Stimulated activated CD8-positive, alpha-beta memory T cell treated with anti-CD3 and anti-CD28 coated beads, Interleukin-4, amount 100 ng/mL, for 4 hours (primary cell): ENCODE measurements at places on chromosomes 6 and 20.

DNA sequence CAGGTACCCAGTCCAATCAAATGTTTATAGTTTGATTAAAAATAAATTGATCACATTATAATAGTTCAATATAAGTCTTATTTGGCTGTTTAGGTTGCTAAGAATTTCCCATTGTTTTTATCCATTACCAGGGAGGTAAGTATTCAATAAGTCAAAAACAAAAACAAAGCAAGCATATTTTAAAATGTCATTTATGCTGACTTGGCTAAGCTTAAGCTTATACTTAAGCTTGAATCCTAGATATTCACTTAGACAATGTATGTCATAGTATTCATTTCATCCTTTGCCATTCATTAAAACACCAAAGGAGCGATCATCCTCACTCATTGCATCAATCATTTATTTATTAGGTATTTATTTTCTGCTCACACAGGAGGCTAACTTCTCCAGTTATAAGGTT is 144.9 kb downstream of the PRL start:
- no peak for DNase-seq

DNA sequence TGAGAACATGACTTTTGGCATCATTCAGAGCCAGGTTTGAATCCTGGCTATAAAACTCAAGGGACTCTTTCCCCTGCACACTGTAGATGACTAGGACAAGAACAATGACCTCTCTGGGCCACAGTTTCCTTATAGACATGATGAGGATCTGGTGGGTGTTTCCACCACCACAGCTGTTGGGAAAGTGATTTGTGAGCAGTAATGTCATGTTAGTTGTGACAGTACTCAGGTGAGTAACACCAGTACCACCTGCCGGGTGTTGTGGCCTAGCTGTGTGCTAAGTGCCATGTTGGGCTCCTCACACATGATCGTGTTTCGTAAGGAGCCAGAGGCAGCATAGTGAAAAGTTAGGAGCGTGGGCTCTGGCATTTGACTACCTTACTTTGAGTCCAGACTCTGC is 24.1 kb downstream of the HM13 start:
- no peak for DNase-seq

DNA sequence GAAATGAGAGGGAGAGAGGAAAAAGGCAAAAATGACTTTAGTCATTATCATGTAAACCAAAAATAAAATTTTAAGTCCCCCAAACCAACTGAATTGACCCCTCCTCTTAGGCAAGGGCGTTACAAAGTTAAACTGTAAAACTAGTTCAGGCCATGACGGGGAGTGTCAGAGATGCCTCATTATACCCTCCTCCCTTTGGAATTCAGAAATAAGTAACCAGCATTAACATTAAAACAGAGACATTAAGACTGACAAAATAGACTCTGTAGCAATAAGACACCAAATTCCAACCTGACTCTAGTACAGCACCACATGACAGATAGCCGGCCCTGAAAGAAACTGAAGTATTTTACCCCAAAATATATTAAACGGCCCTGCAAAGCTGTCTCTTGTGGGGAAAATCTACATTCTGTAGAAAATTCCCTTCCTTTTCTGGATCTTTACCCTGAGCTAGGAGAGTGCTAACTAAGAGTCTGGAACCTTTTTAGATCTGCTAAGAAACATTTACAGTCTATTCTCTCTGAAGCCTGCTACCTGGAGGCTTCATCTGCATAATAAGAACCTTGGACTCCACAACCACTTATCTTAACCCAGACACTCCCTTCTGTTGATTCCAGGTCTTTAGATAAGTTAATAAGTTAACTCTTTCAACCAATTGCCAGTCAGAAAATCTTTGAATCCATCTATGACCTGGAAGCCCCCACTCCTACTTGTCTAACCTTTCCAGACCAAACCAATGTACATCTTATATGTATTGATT is 150.7 kb downstream of the PKHD1 start:
- no peak for DNase-seq

- DNase-seq: no peak
Measured at GRCh38 chr20:911882-912600, 4.1 kb downstream of the ANGPT4 start.

DNA sequence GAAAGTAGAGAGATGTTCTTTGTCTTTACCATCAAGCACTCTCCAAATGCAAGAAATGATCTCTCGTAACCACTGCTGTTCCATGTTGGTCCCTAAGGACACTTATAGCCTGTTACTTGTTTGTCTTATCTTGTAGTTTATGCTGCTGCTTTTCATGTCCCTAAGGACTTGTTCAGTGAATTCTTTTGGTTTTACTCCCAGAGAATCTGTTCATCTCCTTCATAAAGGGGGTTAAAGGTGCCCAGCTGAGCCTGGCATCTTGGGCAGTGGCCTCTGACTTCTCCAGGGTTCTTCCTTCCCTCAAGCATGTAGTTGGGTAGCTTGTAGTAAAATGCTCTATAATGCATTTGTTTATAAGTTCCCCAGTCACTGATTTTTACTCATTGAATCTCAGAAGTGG is 864 bp upstream of the PKIG start:
- DNase-seq: no peak

DNA sequence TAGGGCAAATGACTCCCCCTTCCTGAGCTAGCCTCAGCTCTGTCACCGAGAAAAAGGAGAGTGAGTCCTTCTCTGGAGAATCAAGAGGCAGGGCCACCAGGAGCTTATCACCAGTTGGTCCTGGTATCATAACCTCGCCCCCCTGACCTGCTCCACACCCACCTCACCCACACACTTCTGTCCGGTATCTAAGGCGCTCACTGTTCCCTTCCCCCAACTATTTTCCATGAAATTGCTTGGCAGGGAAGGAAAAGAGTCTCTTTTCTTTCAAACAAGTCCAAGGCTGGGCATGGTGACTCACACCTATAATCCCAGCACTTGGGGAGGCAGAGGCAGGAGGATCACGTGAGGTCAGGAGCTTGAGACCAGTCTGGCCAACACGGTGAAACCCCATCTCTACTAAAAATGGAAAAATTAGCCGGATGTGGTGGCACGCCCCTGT is 77.6 kb downstream of the ZMYND8 start:
- no peak for DNase-seq

DNA sequence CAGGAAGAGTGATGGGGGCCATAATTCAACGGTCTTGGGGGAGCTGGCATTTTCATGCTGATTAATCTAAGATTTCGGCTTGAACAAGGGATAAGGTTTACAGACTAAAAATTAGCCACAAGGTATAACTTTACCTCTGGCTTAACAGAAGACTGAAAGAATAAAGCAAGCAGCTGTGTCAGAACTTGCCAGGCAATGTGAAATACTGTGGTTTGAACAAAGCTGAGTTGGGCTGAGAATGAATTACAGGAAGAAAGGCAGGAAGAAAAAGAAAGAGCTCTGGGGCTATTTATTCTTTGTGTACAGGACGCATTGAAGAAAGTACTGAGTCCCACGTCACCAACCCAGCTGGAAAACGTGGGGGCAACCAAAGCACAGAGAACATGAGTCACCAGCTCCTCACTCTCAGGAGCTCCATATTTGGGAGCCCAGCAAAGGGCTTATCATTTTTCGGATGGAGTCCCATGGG is 121.5 kb upstream of the NEDD9 start:
- peak; percentile 49 for DNase-seq

GRCh38 chr6:136655239-136656014 is 105.2 kb upstream of the MAP7 start:
- no peak for DNase-seq

- DNase-seq: no peak
Measured at GRCh38 chr6:49225471-49225870, 237.6 kb downstream of the MMUT start.

GRCh38 chr20:951384-952169 is 35.4 kb upstream of the ANGPT4 start:
- DNase-seq: no peak
